Thyroid gland (tissue), 4 donors: ENCODE measurements at places on chromosomes 2 and 18. TPM values are rescaled to one million over a fixed set of nuclear protein-coding genes. Genes with fewer than 3 reads are reported as not detected.

DNA sequence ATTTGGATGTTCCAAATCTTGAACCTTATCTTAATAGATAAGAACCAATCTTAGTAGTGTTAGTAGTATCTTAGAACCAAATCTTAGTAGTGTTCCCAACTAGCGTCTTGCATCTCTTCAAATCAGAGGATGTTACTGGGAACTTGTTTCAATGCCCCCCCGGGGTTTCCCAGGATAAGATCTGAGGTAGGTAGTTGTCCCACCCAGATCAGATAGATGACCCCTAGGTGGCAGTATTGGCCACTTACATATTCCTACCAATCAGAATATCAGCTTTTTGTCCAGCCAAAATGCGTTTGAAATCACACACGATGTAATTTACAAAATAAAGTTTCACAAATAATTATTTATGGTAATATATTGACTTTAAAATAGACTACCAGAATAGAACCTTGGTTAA is 314.8 kb downstream of the MBD2 start:
- no peak for DNase-seq

GRCh38 chr18:60446821-60447220 is 74.2 kb upstream of the MC4R start:
- no peak for DNase-seq

IL36RN gene
- total RNA-seq = not detected

FOXD4L1 gene
- 2.0 TPM for total RNA-seq
